ENCODE measurements at places on chromosomes 1 and 21. TPM values are rescaled to one million over a fixed set of nuclear protein-coding genes. Genes with fewer than 3 reads are reported as not detected.

DNA sequence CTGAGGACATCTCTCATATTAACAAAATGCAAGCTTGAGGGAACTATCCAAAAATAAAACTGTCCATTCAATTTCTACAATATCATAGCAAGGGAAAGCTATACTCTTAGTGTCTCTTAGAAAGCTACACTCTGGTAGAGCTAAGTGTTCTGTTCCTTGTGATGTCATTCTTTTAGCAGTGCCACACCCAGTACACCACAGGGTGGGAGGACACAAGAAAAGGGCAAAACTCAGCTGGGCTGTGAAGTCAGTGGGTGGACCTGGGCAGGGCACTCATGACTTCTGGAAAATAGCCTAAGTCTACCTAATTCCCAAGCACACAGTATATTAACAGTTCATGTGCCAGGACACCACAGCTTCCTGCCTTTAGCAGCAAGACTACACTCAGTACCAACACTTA lies 42.2 kb upstream of the TNFSF4 start:
- no peak overlapping the region for H3K27ac ChIP-seq
- no peak for DNase-seq
- H3K4me3 ChIP-seq: no peak overlapping the region
- H3K36me3 ChIP-seq: no peaks in the 10 kb centered on the region
- no peaks in the 10 kb centered on the region for H3K4me1 ChIP-seq
- no peaks in the 10 kb centered on the region for H3K27me3 ChIP-seq

The KCNE2 gene
- 0.39 TPM for total RNA-seq

DNA sequence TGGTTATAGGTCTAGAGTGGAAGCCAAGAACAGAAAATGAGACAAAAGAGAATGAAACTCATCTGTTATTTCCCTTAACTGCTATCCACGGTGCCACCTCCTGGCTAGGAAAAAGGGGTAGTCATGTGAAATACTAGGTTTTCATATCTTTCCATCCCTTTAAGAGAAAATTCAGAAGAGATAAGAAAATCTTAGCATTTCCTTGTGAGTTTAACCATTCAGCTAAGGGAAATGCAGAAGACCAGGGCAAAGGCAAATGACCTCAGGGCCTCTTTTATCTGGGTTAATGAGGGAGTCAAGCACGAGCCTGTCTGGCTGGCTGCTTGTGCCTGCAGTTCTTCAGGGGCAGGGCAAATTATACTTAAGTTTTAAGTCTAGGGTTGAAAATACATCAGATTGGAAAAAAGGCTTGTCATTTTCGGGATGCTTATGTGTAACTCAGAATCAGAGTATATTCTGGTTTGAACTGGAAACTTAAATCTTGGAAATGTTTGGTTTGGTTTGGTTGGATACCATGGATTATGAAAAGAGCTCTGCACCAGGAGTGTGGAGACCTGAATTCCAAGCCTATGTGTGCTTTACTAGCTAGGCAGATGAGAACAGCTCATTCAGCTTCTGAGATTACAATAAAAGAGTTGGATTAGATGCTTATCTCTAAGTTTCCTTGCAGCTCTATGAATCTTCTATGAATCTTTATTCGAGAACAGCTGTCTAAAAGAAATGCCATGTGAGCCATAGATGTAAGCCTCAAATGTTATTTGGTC lies 19.9 kb downstream of the NIBAN1 start:
- no peaks in the 10 kb centered on the region for H3K27me3 ChIP-seq
- H3K4me3 ChIP-seq: no peak overlapping the region
- DNase-seq: no peak
- H3K27ac ChIP-seq: no peak overlapping the region

DNA sequence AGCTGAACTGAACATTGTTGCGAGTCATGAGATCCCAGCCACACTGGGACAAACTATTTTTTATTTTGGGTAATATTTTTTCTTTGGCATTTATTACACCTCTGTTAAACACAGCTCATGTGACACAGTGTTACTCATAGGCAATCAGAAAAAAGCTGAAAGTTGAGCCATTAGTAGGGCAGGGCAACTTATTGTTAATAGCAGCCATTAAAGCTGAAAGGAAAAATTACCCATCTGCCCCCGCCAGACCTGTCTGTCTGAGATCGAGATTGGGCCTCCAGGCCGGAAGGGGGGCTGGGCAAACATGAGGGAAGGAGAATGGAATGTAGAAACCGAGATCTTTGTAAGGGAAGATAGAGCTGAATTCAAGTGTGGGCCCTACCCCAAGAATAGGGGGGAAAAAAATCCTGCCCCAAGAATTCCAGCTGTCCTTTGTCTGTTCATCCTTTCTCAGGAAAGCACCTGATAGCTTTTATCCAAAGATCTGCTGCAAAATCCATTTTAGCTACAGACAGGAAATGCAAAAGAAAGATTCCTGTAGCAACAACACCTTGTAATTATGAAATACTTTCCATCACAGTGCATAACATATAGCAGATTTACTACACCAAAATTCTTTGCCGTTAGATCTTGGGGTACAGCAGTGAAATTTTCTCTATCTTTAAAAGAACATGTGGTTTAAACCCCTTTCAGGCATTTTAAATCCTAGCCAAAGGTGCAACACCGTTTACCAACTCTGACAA lies 212.8 kb downstream of the PBX1 start:
- H3K27ac ChIP-seq: no peak overlapping the region
- peaks cover 31% of the 10 kb centered on the region for H3K4me1 ChIP-seq
- H3K27me3 ChIP-seq: no peaks in the 10 kb centered on the region
- DNase-seq: no peak

DNA sequence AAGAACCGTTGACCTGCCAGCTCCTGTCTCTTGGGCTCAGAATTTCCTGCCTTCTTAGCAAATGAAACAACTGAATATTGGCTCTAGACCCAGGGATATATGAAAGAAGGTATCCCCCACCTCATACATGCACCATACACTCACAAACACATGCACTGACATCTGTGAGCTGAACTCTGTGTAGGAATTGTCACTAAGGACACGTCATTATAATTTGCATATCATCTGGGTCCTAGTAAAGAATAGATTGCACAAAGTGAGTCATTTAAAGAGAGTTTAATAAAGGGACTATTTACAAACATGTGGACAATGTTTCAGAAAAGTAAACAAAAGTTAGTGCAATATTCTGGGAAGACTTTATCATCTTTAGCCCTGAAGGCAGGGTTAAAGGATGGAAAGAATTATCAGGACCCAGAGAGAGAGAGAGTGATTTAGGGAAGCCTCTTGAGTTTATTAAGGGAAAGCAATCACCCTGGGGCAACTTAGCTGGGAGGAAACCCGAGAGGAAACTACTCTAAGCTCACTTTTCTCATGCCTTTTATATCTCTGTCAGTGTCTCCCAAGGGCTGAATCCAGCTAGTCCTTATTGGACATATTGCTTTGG lies 74.1 kb upstream of the PLA2G4A start:
- no peaks in the 10 kb centered on the region for H3K4me1 ChIP-seq
- DNase-seq: no peak
- H3K27me3 ChIP-seq: no peaks in the 10 kb centered on the region
- H3K27ac ChIP-seq: no peak overlapping the region
- H3K36me3 ChIP-seq: no peaks in the 10 kb centered on the region

The XCL2 gene
- not detected for total RNA-seq

- H3K36me3 ChIP-seq: peaks cover 3% of the 10 kb centered on the region
- H3K4me3 ChIP-seq: no peak overlapping the region
- DNase-seq: no peak
- no peaks in the 10 kb centered on the region for H3K27me3 ChIP-seq
- no peaks in the 10 kb centered on the region for H3K4me1 ChIP-seq
- no peak overlapping the region for H3K27ac ChIP-seq
Measured at GRCh38 chr1:180720753-180721152, 88.9 kb downstream of the XPR1 start.

- no peaks in the 10 kb centered on the region for H3K27me3 ChIP-seq
- no peak for DNase-seq
- no peaks in the 10 kb centered on the region for H3K36me3 ChIP-seq
- H3K27ac ChIP-seq: no peak overlapping the region
Measured at GRCh38 chr21:15567191-15567590, 162.6 kb upstream of the USP25 start.

The SLC2A5 gene
- total RNA-seq: not detected

DNA sequence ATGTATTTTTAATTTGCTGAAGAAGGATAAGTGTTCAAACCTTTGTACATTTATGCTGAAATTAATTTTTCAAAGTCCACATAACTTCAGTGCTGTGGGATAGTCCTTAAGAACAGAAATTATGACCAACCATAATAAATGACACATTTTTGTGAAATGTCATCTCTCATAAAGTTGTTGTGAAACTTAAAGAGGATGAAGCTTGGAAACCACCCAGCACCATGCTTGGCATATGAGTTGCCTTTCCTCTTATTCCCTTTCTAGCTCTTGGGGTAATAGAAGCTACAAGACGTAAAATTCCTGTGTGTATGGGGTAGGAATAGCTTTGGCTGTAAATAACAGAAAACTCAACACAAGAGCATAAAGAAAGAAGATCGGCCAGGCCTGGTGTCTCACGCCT lies 18.9 kb upstream of the USP24 start:
- DNase-seq: no peak
- H3K4me1 ChIP-seq: peaks cover 5% of the 10 kb centered on the region
- H3K4me3 ChIP-seq: no peak overlapping the region
- no peak overlapping the region for H3K27ac ChIP-seq

GRCh38 chr1:234900595-234900994 lies 228.0 kb downstream of the TOMM20 start:
- no peak for DNase-seq
- no peaks in the 10 kb centered on the region for H3K36me3 ChIP-seq
- H3K27me3 ChIP-seq: no peaks in the 10 kb centered on the region
- no peak overlapping the region for H3K27ac ChIP-seq

DNA sequence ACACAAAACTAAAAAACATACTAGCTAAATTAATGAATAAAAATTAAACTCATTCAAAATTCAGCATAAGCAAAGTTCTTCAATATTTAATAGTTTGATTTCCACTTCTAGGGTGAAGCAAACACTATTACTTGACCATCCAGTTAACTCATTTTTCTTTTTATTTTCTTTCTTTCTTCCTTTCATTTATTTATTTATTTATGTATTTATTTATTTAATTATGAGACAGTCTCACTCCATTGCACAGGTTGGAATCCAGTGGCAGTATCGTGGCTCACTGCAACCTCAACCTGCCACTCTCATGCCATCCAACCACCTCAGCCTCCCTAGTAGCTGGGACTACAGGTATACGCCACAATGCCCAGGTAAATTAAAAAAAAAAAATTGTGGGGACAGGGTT lies 2069.5 kb downstream of the NCAM2 start:
- no peaks in the 10 kb centered on the region for H3K36me3 ChIP-seq
- no peak overlapping the region for H3K27ac ChIP-seq
- DNase-seq: no peak
- no peaks in the 10 kb centered on the region for H3K27me3 ChIP-seq
- H3K4me3 ChIP-seq: no peak overlapping the region

GRCh38 chr1:74596717-74597116 lies 76.9 kb downstream of the ERICH3 start:
- H3K4me3 ChIP-seq: no peak overlapping the region
- DNase-seq: no peak
- H3K4me1 ChIP-seq: peaks cover 4% of the 10 kb centered on the region
- no peak overlapping the region for H3K27ac ChIP-seq
- H3K36me3 ChIP-seq: no peaks in the 10 kb centered on the region
- H3K27me3 ChIP-seq: peaks cover 2% of the 10 kb centered on the region

GRCh38 chr1:44407430-44408211 lies 2.6 kb downstream of the RNF220 start:
- peaks cover 3% of the 10 kb centered on the region for H3K36me3 ChIP-seq
- no peak overlapping the region for H3K27ac ChIP-seq
- peak overlapping the region; percentile 93 for H3K4me3 ChIP-seq
- H3K27me3 ChIP-seq: peaks cover 31% of the 10 kb centered on the region

DNA sequence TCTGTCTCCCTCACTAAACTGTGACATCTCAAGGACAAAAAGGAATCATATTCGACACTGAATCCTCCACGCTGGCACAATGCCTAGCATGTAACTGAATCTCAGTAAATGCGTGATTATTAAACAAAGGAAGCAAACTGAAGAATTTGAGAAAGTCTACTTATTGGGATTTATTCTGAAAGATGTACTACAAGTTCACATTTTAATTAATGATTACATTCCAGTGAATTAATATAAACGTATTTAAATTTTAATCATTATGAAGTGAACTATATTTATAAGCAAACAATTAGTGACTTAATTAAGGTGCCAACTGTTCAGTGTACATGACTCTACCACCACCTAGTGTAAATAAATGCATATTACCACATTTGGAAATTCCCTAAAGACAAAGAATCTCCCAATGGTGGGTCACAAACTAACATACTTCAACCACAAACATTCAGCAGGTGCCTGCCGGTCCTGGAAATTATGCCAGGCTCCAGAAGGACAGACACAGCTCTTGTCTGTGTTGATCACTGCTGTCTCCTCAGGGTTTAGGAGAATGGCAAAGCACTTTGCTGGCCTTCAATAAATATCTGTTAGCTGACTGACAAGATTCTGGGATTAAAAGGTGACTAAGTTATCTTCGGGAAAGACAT lies 56.3 kb downstream of the SMYD3 start:
- H3K27ac ChIP-seq: no peak overlapping the region
- H3K4me3 ChIP-seq: no peak overlapping the region
- no peaks in the 10 kb centered on the region for H3K27me3 ChIP-seq
- H3K36me3 ChIP-seq: peaks cover 2% of the 10 kb centered on the region
- DNase-seq: no peak

The WDR64 gene
- total RNA-seq: not detected

The HSPA6 gene
- total RNA-seq: not detected

The LDLRAD1 gene
- not detected for total RNA-seq

DNA sequence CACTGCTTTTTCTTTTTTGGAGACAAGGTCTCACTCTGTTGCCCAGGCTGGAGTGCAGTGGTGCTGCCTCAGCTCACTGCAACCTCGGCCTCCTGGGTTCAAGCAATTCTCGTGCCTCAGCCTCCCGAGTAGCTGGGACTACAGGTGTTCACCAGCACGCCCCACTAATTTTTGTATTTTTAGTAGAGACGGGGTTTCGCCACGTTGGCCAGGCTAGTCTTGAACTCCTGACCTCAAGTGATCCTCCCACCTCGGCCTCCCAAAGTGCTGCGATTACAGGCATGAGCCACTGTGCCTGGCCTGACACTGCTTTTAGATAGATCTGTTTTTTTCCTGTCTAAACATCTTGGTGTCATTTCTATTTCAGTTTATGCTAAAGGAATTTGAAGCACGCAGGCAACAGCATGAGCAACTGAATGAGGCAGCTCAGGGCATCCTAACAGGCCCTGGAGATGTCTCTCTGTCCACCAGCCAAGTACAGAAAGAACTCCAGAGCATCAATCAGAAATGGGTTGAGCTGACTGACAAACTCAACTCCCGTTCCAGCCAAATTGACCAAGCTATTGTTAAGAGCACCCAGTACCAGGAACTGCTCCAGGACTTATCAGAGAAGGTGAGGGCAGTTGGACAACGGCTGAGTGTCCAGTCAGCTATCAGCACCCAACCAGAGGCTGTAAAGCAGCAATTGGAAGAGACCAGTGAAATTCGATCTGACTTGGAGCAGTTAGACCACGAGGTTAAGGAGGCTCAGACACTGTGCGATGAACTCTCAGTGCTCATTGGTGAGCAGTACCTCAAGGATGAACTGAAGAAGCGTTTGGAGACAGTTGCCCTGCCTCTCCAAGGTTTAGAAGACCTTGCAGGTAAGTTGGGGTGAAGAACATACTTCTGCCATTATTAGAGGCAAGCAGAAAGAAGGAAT lies 106.1 kb upstream of the BMP8A start:
- no peaks in the 10 kb centered on the region for H3K27me3 ChIP-seq
- no peaks in the 10 kb centered on the region for H3K4me1 ChIP-seq
- no peak overlapping the region for H3K4me3 ChIP-seq
- H3K36me3 ChIP-seq: peaks cover 23% of the 10 kb centered on the region
- H3K27ac ChIP-seq: peak overlapping the region; percentile 50
- no peak for DNase-seq

The CYP4A22 gene
- not detected for total RNA-seq

- no peak overlapping the region for H3K27ac ChIP-seq
- no peaks in the 10 kb centered on the region for H3K36me3 ChIP-seq
- no peaks in the 10 kb centered on the region for H3K4me1 ChIP-seq
Measured at GRCh38 chr21:27390384-27390783, 423.5 kb upstream of the ADAMTS5 start.

The NR5A2 gene
- total RNA-seq: not detected
